ENCODE measurements at places on chromosomes 4 and X.

DNA sequence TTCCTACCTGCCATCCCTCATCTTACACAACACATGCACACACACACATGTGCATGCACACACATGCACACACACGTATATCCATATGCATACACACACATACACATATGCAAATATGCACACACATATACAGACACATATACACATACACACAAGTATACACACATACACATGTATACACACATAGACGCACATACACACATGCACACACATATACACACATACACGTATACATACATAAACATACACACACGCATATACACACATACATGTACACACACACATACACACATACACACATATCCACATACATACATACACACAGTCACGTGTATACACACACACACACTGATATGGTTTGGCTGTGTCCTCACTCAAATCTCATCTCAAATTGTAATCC lies 37.0 kb upstream of the AFAP1 start:
- no peak for DNase-seq

DNA sequence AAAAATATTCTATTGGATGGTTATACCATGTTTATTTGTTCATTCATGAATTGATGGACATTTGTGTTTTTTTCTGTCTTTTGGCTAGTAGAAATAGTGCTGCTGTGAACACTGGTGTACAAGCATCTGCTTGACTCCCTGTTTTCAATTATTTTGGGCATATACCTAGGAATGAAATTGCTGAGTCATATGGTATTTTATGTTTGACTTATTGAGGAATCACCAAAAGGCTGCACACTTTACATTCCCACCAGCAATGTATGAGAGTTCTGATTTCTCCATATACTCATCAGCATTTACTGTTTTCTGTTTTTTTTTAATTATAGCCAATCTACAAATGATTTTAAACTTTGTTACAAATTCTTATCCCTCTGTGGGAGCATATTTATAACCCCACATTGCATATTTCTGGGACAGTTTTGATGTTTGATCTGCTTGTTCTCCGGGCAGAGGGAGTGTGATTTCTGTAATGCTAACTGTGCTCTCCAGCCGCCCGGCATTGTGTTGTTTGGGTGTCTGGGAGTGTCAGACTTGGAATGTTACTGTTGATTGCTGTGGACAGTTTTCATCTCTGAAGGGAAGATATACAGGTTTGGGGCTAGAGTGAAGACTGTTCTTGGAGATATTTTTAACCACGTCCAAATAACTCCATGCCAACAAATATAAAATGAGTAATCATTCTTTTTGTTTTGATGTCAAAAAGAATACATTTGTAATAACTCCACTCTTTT lies 60.5 kb upstream of the PGRMC2 start:
- DNase-seq: no peak

- DNase-seq: no peak
Measured at GRCh38 chrX:108453841-108454240, 14.2 kb downstream of the COL4A5 start.

GRCh38 chrX:136057567-136057966 lies 72.3 kb downstream of the SLC9A6 start:
- DNase-seq: no peak

GRCh38 chr4:133719098-133719497 lies 482.5 kb downstream of the PABPC4L start:
- DNase-seq: no peak

- DNase-seq: no peak
Measured at GRCh38 chr4:148874331-148874730, 432.1 kb upstream of the NR3C2 start.

Data from activated effector memory CD4-positive, alpha-beta T cell treated with anti-CD3 and anti-CD28 coated beads, Interleukin-2, amount 50 U/mL, for 16 hours (primary cell).